SHP77 treated with DMSO at 0.1 percent for 48 hours (cell line): ENCODE measurements at places on chromosomes 16 and 17.

DNA sequence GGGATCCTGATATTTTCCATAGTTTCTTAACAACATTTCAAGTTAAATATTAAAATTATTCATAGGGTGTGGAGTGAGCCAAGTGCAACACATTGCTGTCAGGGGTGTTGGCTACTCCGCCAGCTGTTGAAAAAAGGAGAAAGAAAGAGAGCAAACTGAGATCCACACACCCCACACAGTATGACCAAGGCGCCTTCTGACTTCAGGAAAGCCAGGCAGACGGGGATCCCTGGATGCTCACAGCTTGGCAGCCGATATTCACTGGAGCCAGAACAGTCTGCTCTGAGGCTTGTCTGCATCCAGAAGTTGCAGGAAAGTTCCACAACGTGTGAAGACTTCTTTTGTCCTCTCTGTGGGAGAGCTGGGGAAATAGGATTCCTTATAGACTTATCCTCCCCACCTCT, 9.3 kb downstream of the CHD9NB start:
- no peak for DNase-seq

DNA sequence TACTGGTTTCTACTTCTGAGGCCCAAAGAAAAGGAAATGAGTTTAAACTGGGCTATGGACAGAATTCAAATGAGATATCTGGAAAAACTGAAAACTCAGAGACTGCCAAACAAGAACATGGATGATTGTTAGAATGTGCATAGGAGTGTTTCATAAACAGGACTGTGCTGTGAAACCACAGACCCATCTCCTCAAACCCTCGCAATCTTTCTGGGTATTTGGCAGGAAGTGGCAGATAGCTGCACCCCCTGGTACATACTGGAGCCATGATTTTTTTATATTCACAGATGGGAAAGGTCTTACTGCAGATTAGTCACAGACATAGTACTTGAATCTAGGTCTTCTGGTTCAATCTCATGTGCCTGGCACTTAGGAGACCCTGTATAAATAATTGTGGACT, 145.0 kb downstream of the CCDC182 start:
- DNase-seq: no peak

DNA sequence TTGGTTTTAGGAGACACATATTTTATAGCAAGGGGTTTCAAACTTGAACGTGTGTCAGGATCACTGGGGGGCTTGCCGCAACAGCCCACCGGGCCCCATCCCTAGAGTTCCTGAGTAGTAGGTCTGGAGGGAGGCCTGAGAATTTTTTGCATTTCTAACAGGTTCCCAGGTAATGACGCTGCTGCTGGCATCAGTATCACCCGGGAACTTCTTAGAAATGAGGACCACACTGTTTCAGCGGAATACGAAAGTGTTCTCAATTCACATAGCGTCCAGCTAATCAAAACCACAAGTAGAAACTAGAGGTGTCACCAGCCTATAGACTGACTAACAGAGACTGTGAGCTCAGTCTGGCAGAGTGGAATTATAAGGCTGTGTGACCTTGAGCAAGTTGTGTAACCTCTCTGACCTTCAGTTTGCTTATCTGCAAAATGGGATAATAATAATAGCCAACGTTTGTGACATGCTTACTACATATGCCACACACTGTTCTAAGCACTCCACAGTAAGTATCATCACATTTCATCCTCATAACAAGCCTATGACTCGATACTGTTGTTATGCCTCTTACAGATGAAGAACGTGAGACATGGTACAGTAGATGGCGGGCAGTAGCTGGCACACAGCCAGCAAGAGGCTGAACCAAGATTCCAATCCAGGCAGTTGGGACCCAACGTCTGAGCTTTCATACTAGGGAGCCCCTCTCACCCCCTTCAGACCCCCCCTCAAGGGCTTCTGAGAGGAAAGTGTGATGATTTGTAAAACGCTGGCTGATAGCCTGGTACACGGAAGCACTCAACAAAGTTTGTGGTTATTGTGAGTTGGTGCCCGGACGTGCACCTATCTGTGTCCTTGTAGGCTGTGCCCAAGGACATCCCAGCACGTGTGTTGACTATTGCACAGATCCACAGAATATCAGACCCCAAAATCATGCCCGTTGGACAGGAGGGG, 4.6 kb upstream of the ICAM2 start:
- no peak for DNase-seq

DNA sequence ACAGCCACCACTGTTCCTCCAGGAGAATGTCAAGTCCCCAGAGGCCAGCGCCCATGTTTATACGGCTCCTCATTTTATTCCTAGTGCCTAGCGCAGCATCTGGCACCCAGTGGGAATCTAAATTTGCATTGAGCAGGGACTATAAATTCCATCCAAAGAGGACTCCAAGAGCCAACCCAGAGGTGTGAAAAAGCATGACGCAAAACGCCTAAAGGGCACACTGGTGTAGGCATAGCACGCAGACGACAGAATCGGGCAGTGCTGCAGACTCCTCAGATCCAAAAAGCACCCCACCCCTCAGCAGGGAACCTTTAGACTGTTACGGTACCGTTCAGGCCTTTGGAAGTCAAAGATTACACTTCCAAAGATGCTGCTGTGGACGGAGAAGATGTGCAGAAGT, 19.5 kb downstream of the TEKT5 start:
- DNase-seq: no peak

DNA sequence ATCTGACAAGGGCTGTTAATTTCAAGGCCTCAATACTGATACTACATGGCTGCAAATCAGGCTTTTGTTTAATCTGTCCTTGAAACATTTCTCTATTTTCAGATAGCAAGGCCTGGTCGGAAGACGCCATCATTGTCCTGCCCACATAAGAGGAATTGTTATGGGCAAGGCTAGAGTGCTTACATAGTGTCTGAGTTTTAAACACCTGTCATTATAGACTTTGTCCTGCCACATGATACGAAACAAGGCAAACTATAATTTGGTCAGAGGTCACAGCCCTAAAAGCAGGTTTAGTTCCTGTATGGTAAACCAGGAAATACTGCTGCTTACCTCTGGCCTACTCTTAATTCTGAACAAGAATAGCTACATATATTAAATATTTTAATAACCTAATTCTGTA, 104.4 kb downstream of the SSH2 start:
- DNase-seq: no peak

DNA sequence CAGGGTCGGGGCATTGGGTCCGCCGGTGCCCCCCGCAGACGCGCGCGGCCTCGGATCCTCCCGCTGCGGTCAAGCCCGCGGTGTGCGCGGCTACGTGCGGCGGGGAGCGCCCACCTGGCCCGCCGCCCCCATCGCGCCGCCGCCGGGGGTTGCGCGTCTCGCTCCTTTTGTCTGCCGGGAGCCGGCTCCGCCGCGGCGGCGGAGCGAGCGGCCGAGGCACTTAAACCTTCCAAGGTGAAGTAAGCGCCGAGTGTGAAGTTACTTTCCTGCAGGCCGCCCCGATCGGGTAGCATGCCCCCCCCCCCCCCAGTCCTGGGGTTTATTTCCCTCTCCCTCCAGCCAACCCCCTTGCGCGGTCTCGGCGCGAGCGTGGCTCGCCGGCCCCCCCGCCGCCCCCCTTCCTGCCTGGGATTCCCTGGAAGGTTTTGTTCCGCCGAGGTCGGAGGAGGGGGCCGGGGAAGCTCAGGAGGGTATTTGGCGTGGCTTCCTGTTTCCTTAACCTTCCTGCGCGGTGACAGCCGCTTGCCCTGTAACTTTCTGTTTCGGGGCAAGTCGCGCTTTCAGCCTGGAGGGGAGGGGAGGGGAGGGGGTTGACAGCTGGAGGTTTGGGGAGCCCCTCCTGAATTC, 56.6 kb upstream of the GSE1 start:
- no peak for DNase-seq

DNA sequence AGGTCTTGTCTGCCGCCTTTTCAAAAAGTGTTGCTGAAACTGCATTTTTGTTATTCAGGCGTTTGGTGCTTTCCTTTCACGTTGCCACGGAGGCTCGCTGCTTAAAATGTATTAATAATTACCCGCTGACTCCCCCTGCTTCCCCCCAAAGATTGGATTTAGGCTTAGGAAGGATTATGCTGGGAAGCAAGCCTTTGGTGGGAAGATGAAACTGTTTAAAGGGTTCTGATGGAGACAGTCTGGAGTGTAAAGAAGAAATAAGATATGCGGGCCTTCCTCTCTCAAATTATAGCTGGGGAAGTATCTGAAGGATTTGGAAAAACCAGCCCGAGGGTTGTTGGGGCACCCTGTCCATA, 1.1 kb downstream of the KSR1 start:
- DNase-seq: no peak

GRCh38 chr17:57086069-57086930, 1.3 kb downstream of the AKAP1 start:
- DNase-seq: no peak

DNA sequence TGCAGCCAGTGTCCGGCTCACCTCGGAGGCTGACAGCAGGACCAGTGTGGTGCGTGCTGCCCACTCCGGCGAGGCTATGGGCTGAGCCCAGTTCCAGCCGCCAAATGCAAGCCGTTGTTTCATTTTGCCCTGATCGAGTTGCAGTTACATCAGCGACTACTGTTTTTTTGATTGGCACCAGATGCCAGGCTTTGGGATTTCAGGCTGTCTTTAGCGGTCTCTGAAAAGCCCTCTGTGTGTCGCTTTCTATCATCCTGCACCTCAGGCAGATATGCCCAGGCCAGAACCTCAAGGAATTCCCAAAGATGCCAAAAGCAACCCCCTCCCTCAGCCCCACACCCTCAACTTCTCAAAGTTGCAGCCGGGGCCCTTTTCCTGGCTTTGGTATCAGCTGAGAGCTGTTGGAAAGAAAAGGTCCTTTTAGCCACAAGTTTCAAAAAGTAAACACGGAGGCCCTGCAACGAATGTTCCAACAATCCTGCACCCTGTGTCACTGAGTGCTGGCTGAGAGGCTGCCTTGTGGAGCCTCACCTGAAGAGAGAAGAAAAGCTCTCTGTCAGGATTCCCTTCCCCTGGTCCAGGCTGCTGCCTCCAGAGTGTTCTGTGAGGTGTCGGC, 58.9 kb downstream of the WWP2 start:
- DNase-seq: no peak

GRCh38 chr16:14181371-14182050, 110.4 kb downstream of the MRTFB start:
- no peak for DNase-seq

DNA sequence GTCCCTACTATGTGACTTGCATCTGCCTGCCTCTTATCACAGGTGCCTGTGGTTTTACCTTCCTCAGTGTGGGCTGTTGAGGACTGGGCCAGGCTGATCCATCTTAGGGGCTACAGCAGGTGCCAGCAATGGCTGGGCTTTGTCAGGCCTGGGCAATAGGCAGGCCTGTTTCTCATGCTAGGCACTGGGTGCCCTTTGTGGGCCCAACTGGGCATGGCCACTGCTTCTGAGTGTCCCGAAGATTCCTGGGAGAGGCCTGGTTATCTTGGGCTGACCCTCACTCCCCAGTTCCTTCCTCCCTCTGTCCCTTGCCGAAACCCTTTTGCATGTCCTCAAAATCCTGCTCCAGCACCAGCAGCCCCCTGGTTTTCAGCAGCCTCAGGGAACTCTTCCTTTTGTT, 1024.9 kb downstream of the KCNJ18 start:
- no peak for DNase-seq

GRCh38 chr17:6239241-6239798, 169.1 kb downstream of the WSCD1 start:
- DNase-seq: no peak

GRCh38 chr17:51676691-51677487, 416.5 kb downstream of the UTP18 start:
- no peak for DNase-seq
